Stimulated activated CD4-positive, alpha-beta T cell treated with anti-CD3 and anti-CD28 coated beads, Interleukin-1b, Interleukin-23, amount 100 ng/mL, for 24 hours (primary cell): ENCODE measurements at places on chromosomes 5 and 9.

GRCh38 chr5:177256296-177256695 is 47.2 kb downstream of the RAB24 start:
- no peak for DNase-seq

GRCh38 chr9:74795081-74795480 is 92.6 kb downstream of the TRPM6 start:
- DNase-seq = no peak

GRCh38 chr5:98779264-98779877 is 5.9 kb downstream of the RGMB start:
- no peak for DNase-seq

DNA sequence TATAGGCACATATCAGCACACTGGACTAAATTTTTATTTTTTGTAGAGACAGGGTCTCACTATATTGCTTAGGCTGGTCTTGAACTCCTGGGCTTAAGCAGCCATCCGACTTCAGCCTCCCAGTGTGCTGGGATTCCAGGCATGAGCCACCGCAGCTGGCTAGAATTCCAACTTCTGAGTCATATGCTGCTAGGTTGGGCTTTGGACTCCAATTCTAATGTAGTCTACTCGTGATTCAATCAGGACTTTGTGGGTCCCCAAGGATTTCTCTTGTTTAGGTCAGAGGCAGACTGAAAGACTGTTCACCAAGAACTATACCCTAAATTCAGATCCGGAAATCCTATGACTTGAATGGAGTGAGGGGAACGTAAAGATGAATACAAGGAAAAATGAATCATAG is 68.2 kb upstream of the CHD1 start:
- DNase-seq = no peak

GRCh38 chr5:145699846-145700245 is 135.3 kb downstream of the PRELID2 start:
- no peak for DNase-seq

DNA sequence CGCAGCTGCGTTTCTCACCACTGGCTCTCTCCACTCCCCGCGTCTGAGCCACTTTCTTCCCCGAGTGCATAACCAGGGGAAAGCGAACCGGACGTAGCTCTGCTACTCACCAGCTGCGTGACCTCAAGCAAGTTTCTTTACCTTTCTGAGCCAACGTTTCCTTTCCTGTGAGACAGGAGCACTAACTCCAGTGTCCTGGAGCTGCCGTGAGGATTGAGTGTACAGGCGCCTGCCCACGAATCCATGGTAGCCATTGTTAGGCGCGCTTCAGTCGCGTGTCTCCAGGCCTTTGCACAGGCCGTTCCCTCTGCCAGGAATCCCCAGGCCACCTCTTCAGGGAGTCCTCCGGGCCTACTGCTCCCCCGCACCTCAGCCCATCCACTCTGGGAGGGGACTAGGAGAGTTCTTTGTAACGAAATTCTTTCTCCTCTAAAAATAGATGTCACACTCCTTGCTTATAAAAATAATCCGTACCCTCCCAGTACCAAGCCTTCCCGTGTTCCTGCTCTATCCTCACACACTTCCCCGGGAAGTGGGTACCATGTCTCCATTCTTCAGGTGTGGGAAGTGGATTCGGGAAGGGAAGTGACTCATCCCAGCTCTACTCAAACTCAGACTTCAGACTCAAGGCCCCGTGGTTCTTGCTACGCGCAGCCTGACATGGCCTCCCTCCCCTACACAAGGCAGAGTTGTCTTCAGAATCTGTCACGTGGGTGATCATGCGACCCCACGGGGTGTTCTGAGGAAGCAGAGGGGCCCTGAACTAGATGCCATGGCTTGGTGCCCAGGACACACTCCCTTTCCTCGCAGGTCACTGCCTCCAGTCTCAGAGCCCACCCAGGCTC is 16.1 kb upstream of the CRB2 start:
- peak; percentile 32 for DNase-seq

DNA sequence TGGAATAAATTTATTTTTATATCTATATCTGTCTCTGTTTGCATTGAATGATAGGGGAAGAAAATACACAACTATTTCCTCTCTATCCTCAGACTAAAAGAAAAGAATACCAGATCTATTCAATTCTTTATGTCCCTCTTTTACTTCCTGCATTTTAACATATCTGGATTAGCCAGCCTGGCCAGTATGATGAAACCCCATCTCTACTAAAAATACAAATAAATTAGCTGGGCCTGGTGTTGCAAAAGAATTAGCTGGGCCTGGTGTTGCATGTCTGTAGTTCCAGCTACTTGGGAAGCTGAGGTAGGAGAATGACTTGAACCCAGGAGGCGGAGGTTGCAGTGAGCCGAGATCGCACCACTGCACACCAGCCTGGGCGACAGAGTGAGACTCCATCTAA is 182.0 kb downstream of the LURAP1L start:
- DNase-seq = no peak

GRCh38 chr9:33446946-33447798 is at the start of gene AQP3:
Gene AQP3, minus strand, starts transcription at chr9:33447593. Its CDS starts 63 bp downstream, at chr9:33447530.
- no peak for DNase-seq

DNA sequence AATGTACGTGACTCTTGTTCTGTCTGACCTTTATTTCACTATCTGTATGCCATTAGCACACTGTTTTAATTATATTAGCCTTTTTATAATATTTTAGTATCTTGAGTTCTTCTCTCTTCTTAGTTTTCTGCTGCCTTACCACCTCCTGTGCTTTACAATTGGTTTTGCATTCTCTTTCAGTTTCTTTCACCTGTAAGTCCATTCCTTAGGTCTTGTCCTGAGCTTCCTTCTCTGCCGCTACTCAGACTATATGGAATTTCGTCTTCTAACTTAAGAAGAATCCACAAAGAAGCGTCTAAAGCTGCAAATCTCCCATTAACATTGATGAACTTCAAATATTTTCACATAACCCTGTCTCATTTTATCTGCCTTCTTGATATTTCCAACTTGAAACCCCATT is 642.9 kb downstream of the MAT2B start:
- DNase-seq = no peak

DNA sequence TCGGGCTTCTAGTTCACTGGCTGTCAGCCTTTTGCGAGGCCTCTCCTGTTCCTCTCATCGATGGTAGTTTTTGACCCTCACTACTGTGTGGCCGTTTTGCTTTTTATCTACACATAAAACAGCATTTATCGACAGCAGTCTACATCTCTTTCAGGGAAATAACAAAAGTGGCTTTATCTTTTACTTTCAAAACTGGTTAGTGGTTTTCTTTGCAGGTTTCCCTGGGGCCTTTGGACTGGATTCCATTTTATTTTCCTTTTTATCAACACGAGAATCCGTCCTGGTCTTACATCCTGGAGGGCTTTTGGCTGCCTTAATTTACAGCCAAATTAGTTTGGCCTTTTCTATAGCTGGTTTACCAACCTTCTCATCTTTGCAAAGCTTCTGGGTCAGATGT is 793 bp upstream of the PKD2L2 start:
- no peak for DNase-seq

DNA sequence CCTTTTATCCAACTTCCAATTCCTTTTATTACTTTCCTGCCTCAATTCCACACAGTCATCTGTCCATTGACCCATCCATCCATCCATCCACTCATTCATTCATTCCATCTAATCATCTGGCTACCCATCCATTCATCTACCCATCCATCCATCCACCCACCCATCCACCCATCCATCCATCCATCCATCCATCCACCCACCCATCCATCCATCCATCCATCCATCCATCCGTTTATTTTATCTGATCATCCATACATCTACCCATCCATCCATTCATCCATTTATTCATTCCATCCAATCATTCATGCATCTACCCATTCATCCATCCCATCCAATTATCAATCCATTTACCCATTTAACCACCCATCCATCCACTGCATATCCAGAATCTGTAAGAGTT is 11.6 kb downstream of the PAEP start:
- no peak for DNase-seq

GRCh38 chr5:52892242-52892878 is 96.8 kb upstream of the ITGA2 start:
- no peak for DNase-seq

- DNase-seq = no peak
Measured at GRCh38 chr9:34405719-34406118, 29.0 kb upstream of the MYORG start.

- no peak for DNase-seq
Measured at GRCh38 chr9:19992556-19992955, 203.7 kb upstream of the SLC24A2 start.

GRCh38 chr9:93677641-93678136 is 101.3 kb downstream of the PHF2 start:
- DNase-seq = no peak

DNA sequence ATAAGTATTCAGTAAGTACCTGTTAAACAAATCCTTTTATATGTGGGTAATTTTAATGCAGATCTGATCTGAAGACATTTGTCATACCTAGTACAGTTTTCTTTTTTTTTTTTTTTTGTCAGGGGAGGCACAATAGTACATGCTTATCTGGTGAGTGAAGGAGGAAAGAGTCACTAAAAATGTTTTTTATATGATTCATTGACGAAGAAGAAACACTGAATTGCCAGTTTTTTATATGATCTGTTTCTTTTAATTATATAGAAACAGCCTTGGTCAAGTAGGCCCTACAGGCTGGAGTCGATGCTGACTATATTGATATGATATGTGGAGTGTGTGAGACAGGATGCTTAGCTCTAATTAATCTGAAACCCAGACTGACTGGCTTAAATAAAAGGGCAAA is 315.2 kb downstream of the PSAT1 start:
- no peak for DNase-seq

GRCh38 chr9:14822666-14823065 is 87.6 kb downstream of the FREM1 start:
- DNase-seq = no peak

DNA sequence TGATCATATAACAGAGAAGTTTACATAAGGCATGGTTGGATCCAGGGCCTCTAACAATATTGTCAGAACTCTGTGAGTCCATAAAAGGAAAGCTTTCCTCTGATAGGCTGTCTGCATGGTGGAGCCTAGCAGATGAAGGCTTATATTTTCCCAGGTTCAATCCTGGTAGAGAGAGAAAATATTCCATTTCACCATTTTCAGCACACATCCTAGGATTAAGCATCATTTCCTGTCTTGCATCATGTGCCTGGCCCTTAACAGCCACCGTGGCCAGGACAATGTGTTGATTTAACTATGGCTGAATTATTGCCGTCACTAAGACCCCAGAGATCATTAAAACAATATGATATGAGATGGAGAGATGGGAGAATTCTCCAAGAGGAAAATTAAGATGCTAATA is 90.9 kb upstream of the GRIA1 start:
- DNase-seq = no peak

GRCh38 chr5:103243665-103244064 is 14.9 kb upstream of the MACIR start:
- no peak for DNase-seq

- DNase-seq = no peak
Measured at GRCh38 chr5:73418244-73418691, 30.3 kb downstream of the FOXD1 start.

GRCh38 chr5:180825768-180826525 is 23.3 kb upstream of the MGAT1 start:
- DNase-seq = no peak
